H54 (cell line): ENCODE measurements at places on chromosomes 6 and 20.
A peak's percentile ranks its signal among the peaks of the same experiment; 100 is the strongest.

DNA sequence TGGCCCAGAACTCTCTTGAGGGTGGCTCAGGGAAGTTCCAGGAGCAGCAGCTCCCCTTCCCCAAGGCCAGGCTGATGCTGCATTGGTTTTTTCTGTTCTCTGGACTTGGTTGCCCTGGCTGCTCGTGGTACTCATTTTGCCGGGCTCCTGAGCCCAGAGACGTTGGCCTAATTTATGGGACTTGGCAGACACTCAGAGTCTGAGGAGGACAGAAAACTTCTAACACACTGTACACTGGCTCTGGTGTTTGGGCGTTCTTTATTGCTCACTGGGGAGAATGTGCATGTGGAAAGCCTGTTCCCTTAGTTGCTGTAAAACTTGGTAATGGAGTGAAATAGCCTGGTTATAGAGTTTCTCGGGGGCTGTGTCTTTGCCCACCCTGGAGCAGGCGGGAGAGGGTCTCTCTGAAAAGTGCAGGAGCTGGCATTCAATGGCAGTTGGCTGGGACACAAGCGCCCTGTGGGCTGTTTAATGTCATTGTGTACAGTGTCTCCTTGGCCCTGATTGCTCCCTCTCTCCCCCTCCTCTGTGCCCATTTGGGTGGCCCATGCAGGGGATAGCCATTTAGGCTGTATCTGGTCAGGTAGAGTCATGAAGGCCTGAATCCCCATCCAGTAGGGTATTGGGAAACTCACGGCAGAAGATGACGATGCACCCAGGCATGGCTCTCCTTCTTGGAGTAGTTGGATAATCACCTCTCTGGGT lies 109.3 kb downstream of the CDC5L start:
- no peak for DNase-seq

- DNase-seq: no peak
Measured at GRCh38 chr6:1052262-1052661, 259.6 kb upstream of the FOXQ1 start.

DNA sequence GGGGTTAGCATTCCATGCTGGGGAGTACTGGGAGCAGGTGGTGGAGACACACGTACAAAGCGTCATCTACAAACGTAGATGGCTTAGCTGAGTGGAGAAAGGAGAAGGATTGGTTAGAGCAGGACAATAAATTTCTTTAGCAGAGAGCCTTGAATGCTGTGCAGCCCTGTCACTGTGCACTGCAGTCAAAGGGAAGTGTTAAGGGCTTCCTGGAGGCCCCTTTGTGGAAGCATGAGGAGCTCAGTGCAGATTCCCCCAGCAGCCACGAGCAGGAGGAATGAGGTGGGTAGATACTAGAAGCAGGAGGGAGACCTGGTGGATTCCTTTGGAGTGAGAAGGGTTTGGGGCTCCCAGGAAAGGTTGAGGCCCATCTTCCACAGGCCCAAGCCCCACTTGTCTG lies 6.1 kb upstream of the TREML4 start:
- no peak for DNase-seq

DNA sequence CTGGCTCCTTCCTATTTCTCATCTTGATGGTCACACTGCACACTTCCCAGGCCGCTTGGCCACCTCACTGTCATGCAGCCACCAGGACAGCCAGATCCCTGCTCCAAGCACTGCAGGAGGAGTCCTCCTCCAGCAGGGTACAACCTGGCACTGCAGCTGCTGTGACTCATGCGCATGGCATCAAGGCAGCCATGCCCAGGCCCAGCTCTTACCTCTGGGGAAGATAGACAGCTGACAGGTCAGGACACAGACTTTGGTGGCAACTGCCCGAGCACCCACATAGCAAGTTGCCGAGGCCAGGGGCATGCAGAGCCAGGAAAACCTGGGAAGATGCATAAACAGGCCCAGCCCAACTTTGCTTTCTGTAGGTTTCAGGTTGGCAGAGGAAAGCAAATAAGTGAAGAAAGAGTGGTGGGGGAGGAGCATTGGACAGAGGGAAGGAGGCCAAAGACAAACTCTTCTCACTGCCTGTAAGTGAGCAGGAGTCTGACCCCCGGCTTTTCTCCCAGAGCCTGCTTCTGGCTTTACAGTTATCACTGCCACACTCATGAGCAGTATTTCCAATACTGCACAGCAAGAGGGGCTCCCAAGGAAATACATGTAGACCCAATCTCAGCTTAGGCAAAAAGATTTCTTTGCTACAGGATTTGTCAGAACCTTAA lies 38.8 kb downstream of the SLC22A3 start:
- peak; percentile 56 for DNase-seq

GRCh38 chr6:10140136-10140535 lies 274.7 kb downstream of the TFAP2A start:
- no peak for DNase-seq

DNA sequence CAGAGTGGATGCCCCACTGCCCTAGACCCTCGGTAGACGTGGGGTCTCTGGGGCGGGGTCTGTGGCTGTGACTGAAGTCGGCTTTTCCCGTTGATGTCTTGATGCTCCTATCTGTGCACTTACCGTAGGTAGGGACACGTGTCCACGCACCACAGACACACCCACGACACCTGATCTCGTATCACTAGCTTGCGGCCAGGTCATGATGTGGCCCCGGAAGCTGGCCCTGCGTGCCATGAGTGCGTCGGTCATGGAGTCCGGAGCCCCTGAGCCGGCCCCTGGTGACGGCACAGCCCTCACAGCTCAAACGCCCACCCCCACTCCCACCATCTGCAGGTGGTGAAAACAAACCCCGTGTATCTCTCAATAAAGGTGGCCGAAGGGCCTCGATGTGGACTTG lies 33.9 kb upstream of the MRGBP start:
- no peak for DNase-seq

- peak; percentile 49 for DNase-seq
Measured at GRCh38 chr6:16438718-16439591, 200.6 kb downstream of the GMPR start.

DNA sequence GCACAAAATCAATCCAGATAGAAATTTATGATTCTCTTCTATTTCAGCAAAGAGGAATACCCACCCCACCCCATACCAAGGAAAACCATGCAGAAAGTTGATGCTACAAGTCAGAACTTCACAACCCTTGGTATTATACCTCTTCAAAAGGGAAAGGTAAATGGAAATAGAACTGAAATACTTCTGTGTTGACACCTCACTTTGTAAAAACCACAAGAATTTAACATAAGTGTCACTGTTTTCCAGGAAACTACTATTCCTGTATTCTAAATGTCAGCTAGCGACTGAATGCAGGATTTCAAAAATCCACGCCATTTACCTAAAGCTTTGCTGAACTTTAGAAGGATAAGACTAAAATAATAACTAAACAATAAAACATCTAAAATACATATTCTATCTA lies 3.6 kb downstream of the CPNE1 start:
- DNase-seq: no peak

GRCh38 chr20:53582574-53583351 lies 10.9 kb downstream of the ZNF217 start:
- peak; percentile 33 for DNase-seq

- DNase-seq: no peak
Measured at GRCh38 chr20:10710991-10711775, 37.4 kb upstream of the JAG1 start.

DNA sequence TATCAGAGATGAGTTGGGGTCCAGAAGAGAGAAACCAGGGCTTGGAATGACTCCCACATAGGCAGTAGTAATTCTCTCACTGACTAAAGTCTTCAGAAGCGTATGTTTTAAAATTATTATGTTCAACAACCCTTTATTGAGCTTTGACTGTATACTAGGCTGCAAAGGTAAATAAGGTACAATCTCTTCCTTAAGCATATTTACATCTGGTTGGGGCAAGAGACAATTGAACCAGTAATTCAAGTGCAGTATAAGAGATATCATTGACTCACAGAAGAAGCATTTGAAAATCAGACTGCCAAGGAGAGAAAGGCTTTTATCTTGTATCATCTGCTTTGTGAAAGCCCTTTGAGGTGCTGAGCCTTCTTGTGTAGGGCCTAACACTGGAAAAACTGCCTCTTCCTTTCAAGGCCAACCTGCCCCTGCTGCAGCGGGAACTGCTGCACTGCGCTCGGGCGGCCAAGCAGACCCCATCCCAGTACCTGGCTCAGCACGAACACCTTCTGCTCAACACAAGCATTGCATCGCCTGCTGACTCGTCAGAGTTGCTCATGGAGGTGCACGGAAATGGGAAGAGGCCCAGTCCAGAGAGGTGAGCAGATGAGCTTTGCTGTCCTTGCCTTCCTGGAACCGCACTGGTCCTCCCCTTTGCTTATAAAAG lies 39.3 kb upstream of the C20orf144 start:
- DNase-seq: no peak

DNA sequence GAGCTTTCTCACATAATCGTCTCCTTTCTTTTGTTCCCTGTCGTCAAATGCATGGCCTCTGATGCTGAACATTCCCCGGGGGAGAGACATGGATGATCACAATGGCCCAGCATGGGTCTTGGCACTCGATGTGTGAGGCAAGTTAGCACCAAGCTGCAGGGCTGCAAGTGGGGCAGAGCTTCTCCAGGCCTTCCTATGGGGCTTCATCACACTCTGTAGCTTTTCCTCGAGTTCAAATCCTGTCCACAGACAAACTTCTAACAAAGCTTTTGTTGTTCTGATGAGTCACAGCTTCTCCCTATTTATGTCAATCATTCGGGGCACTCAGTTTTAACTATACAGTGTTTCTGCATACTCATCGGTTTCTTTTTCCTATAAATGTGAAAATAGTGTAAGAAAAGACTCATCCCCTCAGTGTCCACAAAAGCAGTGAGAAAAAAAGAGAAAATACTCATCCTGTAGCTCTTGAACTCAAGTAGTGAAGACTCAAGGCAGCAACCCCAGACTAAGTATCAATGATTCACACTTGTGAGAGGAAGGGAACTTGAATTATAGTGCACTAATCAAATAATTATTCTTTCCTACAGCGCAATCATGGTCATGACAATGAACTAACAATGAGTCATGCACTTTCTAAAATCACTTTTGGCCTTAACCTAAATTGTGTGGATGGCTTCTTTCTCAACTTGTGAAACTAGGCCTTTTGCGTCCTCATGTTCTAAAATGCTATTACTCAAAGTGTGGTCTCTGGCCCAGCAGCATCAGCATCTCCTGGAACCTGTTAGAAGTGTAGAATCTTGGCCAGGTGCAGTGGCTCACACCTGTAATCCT lies 68.4 kb upstream of the NOX3 start:
- DNase-seq: no peak

GRCh38 chr6:63649269-63649668 lies 13.7 kb downstream of the PHF3 start:
- DNase-seq: no peak

GRCh38 chr6:75144386-75144785 lies 61.5 kb downstream of the COL12A1 start:
- no peak for DNase-seq

DNA sequence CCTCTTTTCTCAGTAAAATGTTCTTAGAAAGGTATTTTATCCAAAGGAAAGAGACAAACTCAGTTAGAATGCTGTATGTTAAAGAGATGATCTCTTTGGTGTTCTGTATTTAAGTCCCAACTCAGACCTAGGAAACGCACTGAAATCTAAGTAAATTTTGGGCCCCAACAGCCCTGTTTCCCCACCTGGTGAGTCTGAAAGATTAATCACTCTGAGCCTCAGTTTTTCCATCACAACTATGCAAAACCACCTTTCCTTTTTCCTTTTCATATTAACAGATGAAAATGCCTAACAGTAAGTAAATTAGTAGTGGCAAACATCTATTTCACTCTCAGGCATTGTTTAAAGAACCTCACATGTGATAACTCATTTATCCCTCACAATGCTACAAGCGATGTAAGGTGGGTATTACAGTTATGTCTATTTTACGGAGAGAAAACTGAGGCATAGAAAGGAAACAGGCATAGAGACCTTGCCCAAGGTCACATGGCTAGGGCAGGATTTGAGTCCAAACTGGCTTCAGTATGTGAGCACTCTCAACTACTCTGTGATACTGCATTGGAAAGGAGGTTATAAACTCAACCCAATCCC lies 36.0 kb upstream of the FAM83C start:
- no peak for DNase-seq

GRCh38 chr6:158502263-158502950 lies 57.5 kb upstream of the TMEM181 start:
- DNase-seq: no peak

DNA sequence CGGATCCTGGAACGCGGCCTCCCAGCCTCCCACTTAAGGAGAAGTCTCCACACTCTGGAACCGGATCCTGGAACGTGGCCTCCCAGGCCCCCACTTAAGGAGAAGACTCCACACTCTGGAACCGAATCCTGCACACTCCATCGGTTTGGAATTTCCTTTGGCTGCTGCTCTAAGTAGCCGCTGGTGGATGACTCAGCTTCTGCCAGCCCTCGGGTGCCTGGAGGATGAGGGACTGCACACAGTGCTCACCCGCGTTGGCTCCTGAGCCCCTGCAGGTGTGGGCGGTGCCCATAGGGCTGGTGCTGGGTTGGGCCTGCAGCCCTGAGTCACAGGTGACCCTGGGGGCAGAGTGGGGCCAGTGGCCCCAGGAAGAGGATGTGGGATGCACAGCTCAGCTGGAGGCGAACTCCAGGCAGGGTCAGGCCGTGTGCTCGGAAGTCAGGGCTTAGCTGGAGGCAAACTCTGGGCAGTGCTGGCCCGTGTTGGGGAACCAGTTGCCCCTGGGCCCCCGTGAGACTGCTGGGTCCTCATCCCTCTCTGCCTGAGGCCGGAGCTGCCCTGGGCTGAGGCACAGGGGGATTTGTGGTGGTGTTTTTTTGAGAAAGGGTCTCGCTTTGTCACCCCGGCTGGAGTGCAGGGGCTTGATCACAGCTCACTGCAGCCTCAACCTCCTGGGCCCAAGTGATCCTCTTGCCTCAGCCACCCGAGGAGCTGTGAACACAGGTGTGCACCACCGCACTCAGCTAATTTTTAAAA lies 13.9 kb upstream of the TNFRSF6B start:
- DNase-seq: peak; percentile 99

GRCh38 chr6:3334555-3334954 lies 75.8 kb downstream of the PSMG4 start:
- DNase-seq: no peak

DNA sequence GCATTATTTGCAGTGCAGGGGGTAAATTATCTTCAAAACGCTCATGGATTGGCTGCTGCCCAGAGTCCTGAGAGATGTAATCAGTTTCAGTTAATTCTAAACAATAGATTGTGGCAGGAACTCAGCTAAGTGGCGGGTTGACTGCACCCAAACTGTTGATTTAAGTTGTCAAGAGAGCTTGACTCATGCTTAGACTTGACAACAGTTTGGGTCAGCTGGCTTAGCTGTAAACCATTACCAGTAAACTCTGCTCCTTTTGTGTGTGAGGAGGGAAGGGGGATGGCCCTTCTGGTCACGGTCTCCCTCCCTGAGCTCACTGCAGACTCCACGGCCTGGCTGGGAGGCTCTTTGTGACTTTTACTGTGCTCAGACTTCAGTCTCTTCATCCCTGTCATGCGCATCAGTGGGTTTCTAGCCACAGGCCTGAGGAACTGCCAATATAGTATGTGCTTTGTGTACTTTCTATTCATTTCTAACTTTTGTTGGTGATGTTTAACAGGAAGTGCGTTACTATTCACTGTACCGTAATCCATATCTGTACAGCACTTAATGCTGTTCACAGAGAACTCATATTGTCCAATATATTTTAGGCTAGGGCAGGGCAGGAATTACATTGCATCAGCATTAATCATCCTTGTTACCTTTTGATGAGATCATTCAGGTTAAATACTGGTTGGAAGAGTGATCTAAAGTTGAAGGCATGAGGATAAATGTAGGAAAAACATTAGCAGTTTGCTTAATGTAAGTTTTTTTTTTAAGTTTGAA lies 488.3 kb downstream of the CDKAL1 start:
- peak; percentile 17 for DNase-seq
